ENCODE measurements at places on chromosomes 3 and 15.

DNA sequence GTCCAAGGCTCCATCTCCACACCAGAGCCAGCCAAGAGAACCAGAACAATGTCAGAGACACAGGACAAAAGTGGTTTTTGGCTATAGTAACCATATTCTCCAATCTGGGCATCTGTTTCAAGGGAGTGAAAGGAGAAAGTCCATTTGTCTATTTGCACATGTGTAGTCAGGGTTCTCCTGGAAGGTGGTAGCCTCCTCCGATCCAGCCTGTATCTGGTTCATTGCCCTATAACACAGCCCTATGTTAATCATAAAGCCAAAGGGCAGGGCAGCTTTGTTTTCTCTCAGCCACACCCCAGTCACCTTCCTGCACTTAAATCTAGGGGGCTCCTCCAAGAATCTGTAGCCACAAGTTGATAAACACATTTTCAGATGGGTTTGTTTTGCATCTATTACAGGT lies 128.1 kb upstream of the ADPGK start:
- no peak for DNase-seq

- no peak for DNase-seq
Measured at GRCh38 chr3:8561370-8561769, 59.7 kb downstream of the LMCD1 start.

DNA sequence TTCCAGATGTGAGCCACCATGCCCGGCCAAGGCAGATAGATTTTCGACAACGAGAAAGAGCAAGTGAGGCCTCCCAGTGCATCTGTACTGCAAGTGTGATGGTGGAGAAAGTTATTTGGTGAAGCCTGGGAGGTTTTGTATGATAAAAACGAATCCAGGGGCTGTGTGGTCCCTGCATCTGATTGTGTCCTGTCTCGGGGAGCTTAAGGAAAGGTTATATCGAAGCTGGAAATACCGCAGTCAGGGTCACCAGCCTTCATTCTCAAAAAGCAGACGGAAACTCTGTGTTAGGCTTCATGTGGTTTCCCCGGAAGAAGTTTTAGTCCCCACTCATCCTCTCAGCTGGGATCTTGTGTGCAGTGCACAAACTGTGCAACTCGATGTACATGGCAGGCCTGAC lies 3.4 kb downstream of the MINDY4B start:
- no peak for DNase-seq

GRCh38 chr3:15434756-15435155 lies 7.4 kb downstream of the EAF1 start:
- no peak for DNase-seq

GRCh38 chr3:98991393-98991792 lies 89.9 kb upstream of the DCBLD2 start:
- DNase-seq, result no peak

DNA sequence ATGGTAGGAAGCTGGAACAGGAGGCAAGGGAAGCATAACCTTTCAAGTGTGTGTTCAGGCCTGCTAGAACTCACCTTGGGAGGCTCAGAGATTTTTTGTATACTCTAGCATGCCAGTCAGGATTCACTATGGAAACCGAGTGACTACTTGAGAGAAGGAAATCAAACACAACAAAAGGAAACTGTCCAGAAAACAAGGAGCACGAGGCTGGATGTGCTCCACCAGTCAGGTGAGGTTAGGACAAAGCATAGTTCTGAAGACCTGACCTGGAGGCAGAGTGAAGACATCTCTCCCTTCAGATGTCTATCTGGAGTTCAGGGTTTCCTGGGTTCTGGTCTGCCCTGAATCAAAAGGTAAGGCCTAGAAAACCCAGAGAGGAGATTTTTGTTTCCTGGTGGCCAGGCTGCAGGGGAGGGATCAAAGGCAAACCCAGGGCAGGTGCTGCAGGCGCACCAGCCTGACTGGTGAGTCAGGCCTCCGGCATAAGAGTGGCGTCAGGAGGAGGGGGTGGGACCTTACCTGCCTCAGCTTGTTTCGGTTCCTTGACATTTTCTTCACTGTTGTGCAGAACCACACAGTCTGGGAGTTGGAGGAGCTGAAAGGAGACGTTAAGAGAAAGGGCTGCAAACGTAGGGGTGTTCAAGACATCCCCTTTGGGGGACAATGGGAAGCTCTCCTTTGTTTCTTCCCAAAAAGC lies 52.2 kb upstream of the OSBPL11 start:
- no peak for DNase-seq

GRCh38 chr3:127755305-127755681 lies 67.0 kb downstream of the MGLL start:
- DNase-seq, result no peak

- DNase-seq, result no peak
Measured at GRCh38 chr3:115068799-115069198, 78.3 kb downstream of the ZBTB20 start.

- DNase-seq, result no peak
Measured at GRCh38 chr3:180382638-180383180, 219.3 kb upstream of the TTC14 start.

GRCh38 chr15:87567406-87568030 lies 689.0 kb downstream of the NTRK3 start:
- DNase-seq, result no peak

GRCh38 chr3:126618021-126618420 lies 36.9 kb downstream of the TXNRD3 start:
- no peak for DNase-seq

DNA sequence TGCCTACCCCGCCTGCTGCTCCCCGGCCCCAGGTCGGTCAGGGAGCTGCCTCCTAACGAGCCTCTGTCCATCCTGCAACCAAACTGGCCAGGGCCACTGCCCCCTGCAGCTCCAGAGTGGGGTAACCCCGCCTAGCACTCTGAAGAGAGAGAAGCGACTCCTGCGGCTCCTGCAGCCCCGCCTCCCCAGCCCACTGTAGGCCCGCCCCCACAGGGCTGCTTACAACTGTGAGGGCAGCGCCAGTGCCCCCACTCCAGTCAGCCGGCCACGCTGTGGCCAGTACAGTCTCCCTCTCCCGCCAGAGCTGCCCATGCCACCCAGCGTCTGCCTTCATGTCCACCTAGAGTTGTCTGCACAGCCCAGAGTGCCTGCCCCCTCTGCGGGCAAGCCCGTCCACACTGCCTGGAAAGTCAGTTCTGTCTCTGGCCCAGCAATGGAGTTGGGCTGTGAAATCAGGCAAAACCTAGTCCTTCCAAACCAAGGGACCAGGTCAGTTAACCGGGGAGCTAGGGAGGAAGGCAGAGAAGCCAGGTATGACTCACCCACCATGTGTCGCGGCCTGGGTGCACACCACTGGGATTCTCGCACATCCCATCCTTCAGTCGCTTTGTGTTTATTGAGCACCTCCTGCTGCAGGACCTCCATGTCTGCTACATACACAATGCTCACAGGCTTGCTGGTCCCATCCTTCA lies 2.4 kb downstream of the UCN2 start:
- DNase-seq, result no peak

DNA sequence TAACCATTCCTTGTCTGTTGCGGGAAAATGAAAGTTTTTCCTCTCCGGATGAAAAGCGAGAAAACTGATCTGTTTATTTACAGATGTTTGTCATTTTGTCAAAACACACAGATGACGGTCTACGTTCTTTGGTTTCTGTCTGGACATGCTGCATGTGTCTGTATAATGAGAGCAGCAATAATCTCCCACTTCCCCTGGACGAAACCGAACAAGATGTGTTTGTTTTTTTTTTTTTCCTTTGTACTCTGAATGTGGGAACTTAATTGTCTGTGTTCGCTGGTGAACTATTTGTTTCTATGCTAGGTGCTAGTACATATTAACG lies 33.6 kb downstream of the PTPRG start:
- no peak for DNase-seq

DNA sequence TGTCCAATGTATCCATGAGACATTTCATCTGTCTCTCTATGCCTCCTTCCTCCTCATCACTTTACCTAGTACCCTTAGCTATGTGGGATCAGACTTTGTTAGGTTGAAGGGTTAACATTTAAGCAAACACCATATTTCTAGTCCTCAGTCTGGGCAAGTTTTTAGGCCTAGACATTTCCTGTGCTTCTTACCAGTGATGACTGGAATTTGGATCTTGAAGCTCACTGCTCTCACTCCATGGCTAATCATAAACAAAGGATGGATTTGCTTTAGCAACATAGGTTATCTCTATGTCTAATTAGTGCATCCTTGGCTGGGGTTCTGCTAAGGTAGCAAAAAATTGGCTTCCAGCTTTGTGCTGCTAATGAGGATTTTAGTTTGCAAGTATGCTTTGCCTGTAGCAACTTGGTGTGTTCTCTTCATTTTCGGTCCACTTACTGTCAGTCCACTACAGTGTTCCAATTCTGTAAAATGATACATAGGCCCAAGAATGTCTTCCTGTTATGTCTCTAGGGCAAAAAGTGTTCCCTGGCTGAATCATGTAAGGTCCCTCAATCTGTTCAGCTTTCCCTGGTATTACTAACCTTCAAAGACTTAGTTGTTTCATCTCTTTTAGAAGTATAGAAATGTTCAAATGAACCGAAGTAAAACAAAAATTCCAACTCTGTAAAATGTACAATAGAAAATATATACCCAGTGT lies 615.4 kb downstream of the CADM2 start:
- DNase-seq, result no peak

DNA sequence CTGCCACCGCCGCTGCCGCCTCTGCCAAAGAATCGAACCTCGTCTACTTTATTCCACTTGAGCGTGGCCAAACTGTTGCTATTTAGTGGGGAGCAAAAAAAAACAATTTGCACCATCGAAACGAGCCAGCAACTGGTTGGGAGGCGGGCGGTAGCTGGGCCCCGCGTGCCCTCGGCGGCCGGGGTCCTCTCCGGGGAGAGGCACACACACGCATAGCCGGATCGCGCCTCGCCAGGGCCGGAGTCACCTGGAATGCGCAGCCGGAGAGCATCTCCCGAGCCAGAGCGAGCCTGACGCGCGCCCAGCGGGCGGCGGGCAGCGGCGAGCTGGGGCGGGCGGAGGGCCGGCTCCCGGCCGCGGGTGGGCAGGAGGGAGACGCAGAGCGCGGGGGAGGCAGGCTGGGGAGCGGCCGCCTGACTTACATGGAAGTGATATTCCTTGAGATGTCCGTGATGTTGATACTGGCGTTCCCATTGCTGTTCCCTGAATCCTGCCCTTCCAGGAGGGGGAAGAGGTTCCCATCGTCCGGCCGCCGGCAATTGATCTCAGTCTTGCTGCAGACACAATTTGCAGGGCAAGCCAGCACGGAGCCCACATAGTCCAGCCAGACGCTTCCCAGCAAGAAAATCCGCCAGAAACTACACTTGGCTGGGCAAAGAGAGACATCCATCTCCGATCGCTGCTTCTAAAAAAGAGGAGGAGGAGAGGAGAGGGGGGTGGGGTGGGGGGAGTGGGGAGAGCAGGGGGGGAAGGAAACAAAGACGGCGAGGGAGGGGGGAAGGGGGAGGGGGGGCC lies 858 bp downstream of the NTRK3 start:
- DNase-seq, result no peak

DNA sequence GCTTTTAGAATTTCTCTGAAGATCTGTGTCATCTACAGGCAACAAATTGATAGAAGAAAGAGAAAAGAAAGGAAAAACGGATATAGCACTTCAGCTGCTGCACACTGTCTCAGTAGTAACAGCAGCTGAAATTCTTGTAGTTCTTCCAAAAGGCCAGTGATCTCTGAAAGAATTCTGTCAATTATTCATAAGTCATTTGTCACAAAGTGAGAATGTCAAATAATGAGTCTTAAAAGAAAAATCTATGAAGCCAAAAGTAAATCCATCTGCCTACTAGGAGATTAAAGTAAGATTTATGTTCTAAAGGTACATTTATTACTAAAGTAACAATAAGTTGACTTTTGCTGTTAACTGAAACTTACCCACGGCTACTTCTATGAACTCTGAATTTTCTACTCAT lies 24.6 kb downstream of the IFT80 start:
- no peak for DNase-seq

GRCh38 chr3:120907659-120908029 lies 361 bp upstream of the STXBP5L start:
- no peak for DNase-seq

GRCh38 chr3:85142626-85143025 lies 183.8 kb downstream of the CADM2 start:
- DNase-seq, result no peak

DNA sequence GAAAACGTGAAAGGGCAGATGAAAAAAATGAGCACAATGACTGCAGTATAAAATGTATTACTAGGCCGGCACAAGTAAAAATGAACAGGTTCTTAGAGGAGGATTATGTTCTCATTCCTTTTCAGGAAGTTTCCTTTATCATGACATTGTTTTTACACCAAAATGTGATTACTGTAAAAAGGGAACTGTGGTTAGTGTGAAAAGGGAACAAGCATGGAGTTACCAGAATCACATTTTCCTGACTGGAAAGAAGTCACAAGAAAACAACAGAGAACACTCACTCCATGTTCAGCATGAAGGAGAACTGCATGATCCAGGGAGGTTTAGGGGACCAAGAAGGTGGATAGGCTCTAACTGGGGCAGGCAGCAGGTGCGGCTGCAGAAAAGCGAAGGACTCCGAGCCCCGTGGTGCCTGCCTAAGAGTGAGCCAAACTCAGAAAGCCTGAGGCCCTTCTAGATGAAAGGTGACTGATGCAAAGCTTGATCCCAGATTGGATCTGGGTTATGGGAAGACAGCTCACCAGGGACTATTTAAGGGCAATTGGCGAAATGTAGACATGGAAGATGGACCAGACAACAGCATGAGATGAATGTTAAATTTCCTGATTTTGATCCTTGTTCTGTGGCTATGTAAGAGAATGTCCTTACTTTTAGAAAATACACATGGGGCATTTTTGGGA lies 77.3 kb downstream of the CCR1 start:
- no peak for DNase-seq

DNA sequence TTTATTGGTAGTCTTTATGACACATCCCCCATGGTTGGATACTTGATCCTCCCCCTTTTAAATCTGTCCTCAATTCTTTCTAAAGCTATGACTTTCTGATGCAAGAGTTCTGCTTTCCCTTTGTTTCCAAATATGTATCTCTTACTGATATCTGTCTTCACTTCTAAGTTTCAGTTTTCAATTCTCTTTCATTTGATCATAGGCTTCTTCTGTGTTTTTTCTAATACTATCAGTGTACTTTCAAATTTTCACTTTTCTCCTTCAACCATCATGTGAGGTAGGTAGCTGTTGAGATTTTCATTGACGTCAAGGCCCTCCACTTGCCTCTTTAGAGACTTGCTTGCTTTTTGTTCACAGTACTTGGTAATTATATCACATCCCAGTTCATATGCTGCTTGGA lies 436.5 kb downstream of the CNTN4 start:
- DNase-seq, result no peak

DNA sequence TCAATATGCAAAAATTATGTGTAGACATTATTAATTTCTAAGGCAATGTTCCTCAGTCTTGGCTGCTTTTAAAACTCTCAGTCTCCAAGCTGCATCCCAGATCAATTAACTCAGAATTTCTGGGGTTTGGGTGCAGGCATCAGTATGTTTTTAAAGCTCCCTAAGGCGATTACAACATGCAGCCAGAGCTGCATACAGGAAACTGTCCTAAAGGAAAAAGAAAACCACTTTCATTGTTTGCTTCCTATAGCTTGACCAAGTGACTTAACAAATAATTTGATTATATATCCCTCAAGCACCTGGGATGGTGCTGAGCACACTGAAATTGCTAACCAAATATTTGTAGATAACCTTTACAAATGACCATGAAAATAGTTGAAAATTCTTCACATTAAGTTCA lies 194.7 kb downstream of the DTWD1 start:
- DNase-seq, result no peak

GRCh38 chr15:87209891-87210689 lies 1046.4 kb downstream of the NTRK3 start:
- DNase-seq, result no peak

- no peak for DNase-seq
Measured at GRCh38 chr15:38281031-38281430, 28.4 kb downstream of the SPRED1 start.
